ENCODE measurements at places on chromosomes 11 and 22.

DNA sequence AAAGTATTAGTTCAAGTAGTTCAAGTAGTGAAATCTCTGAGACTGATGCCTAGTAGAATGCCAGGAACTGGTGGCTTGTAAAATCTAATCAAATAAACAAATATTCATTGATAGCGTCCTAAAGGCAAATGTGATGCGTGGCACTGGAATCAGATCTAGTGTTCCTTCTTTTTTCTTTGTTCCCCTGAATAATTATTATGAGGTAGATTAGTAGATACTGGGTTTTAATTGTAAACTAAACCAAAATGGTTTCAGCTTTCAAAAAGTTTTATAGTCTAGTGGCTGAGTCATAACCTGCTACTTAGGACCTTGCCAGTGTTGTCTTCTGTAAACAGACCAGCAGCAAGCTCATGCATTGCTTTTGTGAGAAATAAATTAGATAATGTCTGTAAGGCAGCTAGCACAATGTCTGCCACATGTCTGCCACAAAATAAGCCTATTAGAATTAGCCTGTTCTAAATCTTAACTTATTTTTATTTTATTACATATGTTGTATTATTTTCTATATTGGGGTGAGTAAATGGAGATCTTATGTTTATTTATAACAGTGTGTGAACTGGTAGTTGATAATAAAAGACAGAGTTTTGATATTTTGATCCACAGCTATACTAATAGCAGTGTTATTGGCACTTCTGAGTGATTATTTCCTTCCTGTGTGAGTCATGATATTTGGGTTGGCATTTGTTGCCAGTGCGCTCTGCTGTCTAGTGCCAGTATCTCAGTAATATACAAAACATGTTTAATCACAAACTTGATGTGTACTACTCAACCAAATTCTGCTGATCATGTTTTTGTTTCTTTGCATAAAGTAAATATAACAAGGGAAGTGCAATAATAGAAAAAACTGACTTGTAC, 135.7 kb downstream of the TMEM135 start:
- DNase-seq = no peak

DNA sequence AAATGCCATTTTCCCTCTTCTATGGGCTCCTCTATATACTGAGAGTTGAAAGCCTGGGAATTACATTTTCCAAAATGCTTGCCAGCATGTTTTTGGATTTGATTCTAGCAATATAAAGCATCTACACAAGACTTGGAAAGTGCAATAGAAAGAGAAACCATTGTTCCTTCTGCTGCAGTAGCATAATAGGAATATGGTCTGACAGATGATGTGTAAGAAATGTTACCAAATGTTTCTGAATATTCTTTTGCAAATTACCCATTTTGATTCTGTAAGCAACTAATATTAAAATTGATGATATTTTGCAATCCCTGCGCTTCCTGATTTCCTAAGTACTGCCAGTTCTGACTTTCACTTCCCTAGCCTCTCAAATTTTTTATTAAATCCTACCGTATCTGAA, 61.6 kb downstream of the CASP12 start:
- DNase-seq = no peak

- DNase-seq = no peak
Measured at GRCh38 chr11:68312780-68313573, 586 bp downstream of the LRP5 start.

DNA sequence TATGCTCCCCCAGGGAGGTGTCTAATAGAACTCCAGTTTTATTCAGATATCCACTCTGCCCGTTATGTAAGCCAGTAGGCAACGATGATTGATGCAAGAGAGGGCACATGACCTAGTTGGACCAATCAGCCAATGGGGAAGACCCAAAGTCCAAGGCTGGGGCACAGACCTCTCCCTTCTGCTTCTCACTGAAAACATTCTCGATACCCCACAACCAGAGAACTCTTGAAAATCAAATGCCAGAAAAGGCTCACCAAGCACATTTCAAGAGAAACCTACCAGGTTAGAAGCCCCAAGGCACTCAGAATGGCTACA, 7.4 kb downstream of the HIRA start:
- DNase-seq = no peak

DNA sequence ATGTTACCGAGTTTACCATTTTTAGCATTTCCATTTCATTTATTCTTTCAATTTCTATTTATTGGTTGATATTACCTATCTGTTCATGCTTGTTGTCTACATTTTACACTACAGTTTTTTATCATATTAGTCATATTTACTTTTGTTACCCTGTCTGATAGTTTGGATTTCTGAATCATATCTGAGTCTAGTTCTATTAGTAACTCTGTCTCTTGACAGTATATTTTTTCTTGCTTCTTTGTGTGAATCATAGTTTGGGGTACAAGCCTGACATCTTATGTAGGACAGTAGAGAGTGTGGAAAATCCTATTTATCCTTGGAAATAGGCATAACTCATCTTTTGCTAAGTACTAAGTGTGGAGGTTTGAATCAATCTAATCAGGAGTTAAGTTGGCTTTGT, 263.9 kb upstream of the SESN3 start:
- no peak for DNase-seq

- no peak for DNase-seq
Measured at GRCh38 chr22:21593406-21594232, 26.1 kb downstream of the UBE2L3 start.

GRCh38 chr11:34791780-34792542, 124.2 kb downstream of the APIP start:
- peak; percentile 84 for DNase-seq

GRCh38 chr11:32213223-32213622, 122.3 kb downstream of the RCN1 start:
- DNase-seq = no peak

- peak; percentile 41 for DNase-seq
Measured at GRCh38 chr22:25334162-25334490, 114.7 kb downstream of the CRYBB2 start.

- peak; percentile 14 for DNase-seq
Measured at GRCh38 chr22:45548991-45549761, 46.5 kb downstream of the FBLN1 start.

GRCh38 chr11:60792521-60792920, 7.4 kb downstream of the MS4A10 start:
- DNase-seq = no peak

DNA sequence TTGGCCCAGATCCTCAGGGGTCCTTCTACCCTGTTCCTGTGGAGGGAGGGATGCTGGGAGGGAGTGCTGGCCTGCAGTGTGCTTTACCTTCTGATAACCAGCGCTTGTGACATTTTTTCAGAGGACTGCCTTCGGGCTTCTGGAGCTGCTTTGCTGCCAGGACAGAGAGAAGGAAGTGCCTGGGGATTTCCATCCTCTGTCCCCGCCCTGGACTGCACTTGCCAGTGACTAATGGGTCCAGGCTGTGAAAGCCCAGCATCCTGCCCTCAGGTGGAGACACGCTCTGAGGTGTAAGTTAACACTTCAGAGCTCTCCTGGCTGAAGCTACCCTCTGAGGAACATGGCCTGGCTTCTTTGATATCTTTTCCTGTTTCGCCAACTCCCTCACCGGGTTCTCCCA, 158.7 kb upstream of the SYT13 start:
- DNase-seq = no peak

DNA sequence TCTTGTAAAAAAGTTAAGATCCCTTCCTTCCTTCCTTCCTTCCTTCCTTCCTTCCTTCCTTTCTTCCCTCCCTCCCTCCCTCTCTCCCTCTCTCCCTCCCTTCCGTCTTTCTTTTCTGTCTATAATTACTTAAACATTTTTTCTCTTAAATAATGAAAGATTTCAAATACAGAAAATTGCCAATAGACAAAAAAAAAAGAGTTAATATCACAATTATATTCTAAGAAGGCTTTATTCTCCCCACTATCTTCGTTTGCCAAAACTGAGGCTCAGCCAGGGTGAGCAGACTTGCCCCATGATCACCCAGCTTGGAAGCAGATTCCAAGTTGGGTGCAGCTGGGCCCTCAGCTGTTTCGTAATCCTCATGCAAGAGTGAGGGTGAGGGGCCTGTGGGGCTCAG, 327 bp upstream of the CACNA1I start:
- DNase-seq = no peak

DNA sequence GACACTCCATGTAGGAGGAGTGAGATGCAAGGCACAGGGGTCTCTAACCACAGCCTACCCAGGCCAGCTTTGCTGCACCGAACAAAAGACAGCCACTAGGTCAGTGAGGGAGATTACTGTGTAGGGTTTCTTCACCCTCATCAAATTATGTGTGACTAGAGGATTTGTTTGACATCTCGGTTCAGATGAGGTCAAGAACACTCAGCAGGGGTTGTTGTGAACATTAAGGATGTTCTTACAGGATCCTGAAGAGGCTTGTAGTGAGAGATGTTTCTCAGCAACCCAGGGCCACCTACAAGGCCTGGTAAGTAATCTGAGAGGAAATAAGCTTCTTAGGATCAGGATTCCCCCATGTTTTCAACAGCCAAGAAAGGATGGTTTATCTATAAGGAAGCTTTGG, 202.1 kb downstream of the NXPE2 start:
- no peak for DNase-seq

DNA sequence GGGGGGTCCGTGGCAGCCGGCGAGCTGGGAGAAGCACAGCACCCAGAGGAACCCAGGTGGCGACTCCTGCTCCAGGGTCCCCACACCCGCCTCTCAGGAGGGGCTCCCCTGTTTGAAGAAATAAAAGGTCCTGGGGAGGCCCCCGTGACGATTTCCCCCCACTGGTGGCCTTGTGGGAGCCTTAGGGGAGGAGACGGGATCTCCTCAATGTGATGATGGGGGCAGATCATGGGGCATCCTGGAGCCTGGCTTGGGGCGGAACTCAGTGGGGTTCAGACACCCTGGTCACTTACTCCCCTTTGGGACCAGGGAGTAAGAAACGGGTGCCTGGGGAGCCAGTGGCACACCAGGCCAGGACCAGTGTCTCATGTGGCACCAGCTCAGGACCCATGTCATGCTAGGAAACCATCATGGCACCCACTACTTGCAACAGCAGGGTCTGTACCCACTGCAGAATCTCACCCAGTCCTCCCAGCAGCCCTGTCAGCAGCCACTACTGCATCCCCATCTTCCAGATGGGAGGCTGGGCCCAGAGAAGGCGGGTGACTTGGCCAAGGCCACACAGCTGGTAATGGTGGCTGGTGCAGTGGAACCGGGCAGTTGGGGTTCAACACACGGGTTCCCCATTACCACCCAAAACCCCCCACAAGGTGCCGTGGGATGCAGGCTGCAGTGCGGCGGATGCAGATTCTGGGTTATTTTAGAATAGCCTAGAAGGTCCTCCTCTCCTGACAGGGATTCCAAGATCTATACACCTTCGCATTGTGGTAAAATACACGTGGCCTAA, 130.7 kb downstream of the CTTN start:
- DNase-seq = no peak

- no peak for DNase-seq
Measured at GRCh38 chr11:104531075-104531474, 367.1 kb upstream of the PDGFD start.

- DNase-seq = no peak
Measured at GRCh38 chr11:91365986-91366585, 858.5 kb upstream of the FAT3 start.

GRCh38 chr11:76805206-76805913, 22.2 kb downstream of the TSKU start:
- no peak for DNase-seq

- DNase-seq = no peak
Measured at GRCh38 chr11:20061776-20062175, 98.5 kb downstream of the DBX1 start.

DNA sequence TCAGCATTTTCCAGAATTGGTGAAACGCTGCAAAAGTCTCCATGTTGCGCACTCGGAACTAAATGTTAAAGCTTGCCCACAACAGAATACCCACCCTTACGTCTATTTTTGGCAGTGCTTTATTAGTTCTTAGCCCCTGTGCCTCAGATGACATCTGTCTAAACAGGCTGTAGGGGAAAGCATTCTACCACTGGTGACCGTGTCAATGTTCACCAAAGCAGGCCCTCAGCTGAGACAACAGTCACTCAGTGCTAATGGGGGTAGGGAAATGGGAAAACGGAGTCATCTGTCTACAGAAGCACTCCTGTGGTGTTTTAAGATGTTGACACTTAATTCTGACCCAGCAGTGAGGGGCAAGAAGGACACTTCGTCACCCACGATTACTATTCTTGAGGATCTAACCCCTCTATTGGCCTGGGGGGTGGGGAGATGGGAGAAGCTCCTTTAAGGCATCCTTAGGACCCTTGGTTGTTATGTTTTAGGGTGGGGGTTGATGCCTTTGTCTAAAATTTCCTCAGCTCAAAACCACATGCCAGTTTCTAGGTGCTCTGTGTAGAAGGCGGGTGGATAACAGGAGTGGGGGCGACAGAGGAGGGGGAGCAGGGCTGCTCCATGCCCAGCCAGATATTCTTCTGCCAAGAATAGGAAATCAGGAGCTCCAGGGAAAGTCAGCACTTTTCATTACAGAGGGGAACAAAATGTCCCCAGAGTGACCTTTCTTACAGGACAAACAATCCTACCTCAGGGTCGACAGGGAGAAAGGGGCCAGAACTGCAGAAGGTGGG, 15.6 kb upstream of the MFRP start:
- no peak for DNase-seq

DNA sequence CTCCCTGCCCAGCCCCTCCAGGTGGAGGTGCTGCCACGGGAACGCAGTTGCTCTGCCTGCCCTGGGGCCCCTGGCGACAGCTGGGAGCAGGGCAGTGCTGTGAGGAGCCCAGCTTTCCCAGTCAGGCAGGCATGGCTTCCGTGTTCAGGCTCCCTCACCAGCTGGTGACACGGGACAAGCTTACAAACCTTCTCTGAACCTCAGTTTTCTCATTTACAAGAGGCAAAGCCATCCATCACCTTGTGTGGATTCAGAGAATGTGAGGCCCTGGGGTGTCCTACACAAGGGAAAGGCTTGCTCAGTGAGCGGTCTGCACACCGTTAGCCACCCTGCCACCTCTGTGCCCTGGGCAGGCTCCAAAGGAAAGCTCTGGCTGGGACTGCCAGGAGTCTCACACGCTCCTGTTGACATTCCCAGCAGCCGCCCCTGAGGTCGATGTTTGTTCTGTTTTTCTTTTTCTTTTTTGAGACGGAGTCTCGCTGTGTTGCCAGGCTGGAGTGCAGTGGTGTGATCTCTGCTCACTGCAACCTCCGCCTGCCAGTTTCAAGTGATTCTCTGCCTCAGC, 23.5 kb downstream of the SUN2 start:
- no peak for DNase-seq

- DNase-seq = peak; percentile 9
Measured at GRCh38 chr11:104736502-104736901, 161.8 kb downstream of the CASP12 start.

- DNase-seq = no peak
Measured at GRCh38 chr11:68892576-68892975, 11.1 kb downstream of the MRPL21 start.

GRCh38 chr22:35023692-35024363, 42.1 kb upstream of the ISX start:
- DNase-seq = peak; percentile 38

GRCh38 chr22:47304854-47305253, 542.4 kb downstream of the TBC1D22A start:
- DNase-seq = no peak

DNA sequence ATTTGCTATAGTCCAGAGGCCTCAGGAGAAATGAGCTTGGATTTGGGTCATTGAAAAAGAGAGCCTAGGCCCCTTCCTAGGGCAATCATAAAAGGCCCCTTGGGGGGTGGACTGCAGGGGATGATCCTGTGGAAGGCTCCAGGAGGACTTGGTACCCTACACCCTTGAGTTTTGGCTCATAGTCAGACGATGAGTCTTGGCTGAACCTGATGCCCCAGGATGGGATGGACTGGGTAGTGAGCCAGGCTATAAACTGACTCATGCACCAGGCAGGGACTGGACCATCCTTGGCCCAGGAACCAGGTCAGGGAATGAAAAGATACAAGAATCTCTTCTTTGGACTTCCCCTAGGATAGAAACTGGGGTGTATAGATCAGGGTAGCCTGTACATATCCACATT, 54.2 kb downstream of the NAV2 start:
- no peak for DNase-seq

Measured in hematopoietic multipotent progenitor cell (in vitro differentiated cells).